ENCODE measurements at places on chromosomes 6 and 20. TPM values are rescaled to one million over a fixed set of nuclear protein-coding genes. Genes with fewer than 3 reads are reported as not detected.

MCHR2 gene
- total RNA-seq: not detected

KCNK16 gene
- not detected for total RNA-seq

SLC24A3 gene
- not detected for total RNA-seq

OR2B6 gene
- total RNA-seq: not detected

SPDEF gene
- total RNA-seq: not detected

SRF gene
- total RNA-seq: 7.7 TPM

HLA-F gene
- total RNA-seq: 3.9 TPM

GJA10 gene
- not detected for total RNA-seq

ADGB gene
- total RNA-seq: not detected

PAX1 gene
- not detected for total RNA-seq

XKR7 gene
- not detected for total RNA-seq

BFSP1 gene
- total RNA-seq: 2.3 TPM

TRDN gene
- total RNA-seq: not detected

TRIM15 gene
- total RNA-seq: not detected

CFAP61 gene
- not detected for total RNA-seq

PDYN gene
- not detected for total RNA-seq

ZBTB46 gene
- 54.7 TPM for total RNA-seq

RNF144B gene
- total RNA-seq: 0.79 TPM

LAMA2 gene
- 204 TPM for total RNA-seq

TXLNB gene
- total RNA-seq: 1.9 TPM

FAM229B gene
- 24.0 TPM for total RNA-seq

MBOAT1 gene
- total RNA-seq: 2.4 TPM

SYCP2 gene
- total RNA-seq: 0.17 TPM

CTCFL gene
- total RNA-seq: not detected

SLC17A3 gene
- not detected for total RNA-seq

SDHAF4 gene
- 5.7 TPM for total RNA-seq

ULBP2 gene
- total RNA-seq: 1.9 TPM

SLC22A7 gene
- not detected for total RNA-seq

IFT52 gene
- 47.6 TPM for total RNA-seq

MYB gene
- 0.17 TPM for total RNA-seq

NKX2-4 gene
- total RNA-seq: not detected

SPEF1 gene
- 0.26 TPM for total RNA-seq

CEP57L1 gene
- total RNA-seq: 18.8 TPM

MOCS3 gene
- total RNA-seq: 8.7 TPM

NRSN1 gene
- total RNA-seq: under 0.01 TPM

RAET1L gene
- total RNA-seq: not detected

RIMS4 gene
- total RNA-seq: 0.16 TPM

TNF gene
- not detected for total RNA-seq

PNPLA1 gene
- total RNA-seq: not detected

KCNK15 gene
- 0.47 TPM for total RNA-seq

ZNF318 gene
- total RNA-seq: 4.1 TPM

MEI4 gene
- total RNA-seq: not detected

SSTR4 gene
- not detected for total RNA-seq

HCRTR2 gene
- not detected for total RNA-seq

BCAS1 gene
- under 0.01 TPM for total RNA-seq

ZDHHC14 gene
- total RNA-seq: 3.5 TPM

ULBP3 gene
- 9.5 TPM for total RNA-seq

LAMA4 gene
- 569 TPM for total RNA-seq

ARMC2 gene
- 2.7 TPM for total RNA-seq

C4B gene
- 15.4 TPM for total RNA-seq

KCNK5 gene
- total RNA-seq: not detected

TULP1 gene
- total RNA-seq: not detected

RAET1G gene
- total RNA-seq: 10.5 TPM

VARS1 gene
- 28.1 TPM for total RNA-seq

HRH3 gene
- not detected for total RNA-seq
